Regular cardiac myocyte (primary cell): ENCODE measurements at places on chromosomes 5 and 9. TPM values are rescaled to one million over a fixed set of nuclear protein-coding genes. Genes with fewer than 3 reads are reported as not detected.

The SCGB3A2 gene
- 0.85 TPM in 1 of 2 replicates, not detected in the other for total RNA-seq

The BICD2 gene
- 52.7 and 65.0 TPM in 2 replicates for total RNA-seq

The ADAMTSL2 gene
- total RNA-seq, result 1.2 and 2.8 TPM in 2 replicates

The SLC6A7 gene
- under 0.01 TPM in 2 replicates for total RNA-seq

The CD72 gene
- 0.19 and 0.56 TPM in 2 replicates for total RNA-seq

The NTRK2 gene
- total RNA-seq, result 2.3 and 2.8 TPM in 2 replicates

The TUSC1 gene
- 8.4 and 11.0 TPM in 2 replicates for total RNA-seq

The SOX30 gene
- under 0.01 TPM in 1 of 2 replicates, not detected in the other for total RNA-seq

The IFNA2 gene
- total RNA-seq, result not detected in 2 replicates

The AK3 gene
- 41.4 and 97.5 TPM in 2 replicates for total RNA-seq

The ZNG1C gene
- 16.9 and 18.6 TPM in 2 replicates for total RNA-seq

The SV2C gene
- under 0.01 TPM in 1 of 2 replicates, not detected in the other for total RNA-seq

The MYMK gene
- not detected in 2 replicates for total RNA-seq

The TMEM215 gene
- total RNA-seq, result not detected in 2 replicates

The FOXD4L3 gene
- under 0.01 and 0.28 TPM in 2 replicates for total RNA-seq

The AFAP1L1 gene
- total RNA-seq, result 9.6 TPM in 2 replicates

The OLFML2A gene
- total RNA-seq, result 0.19 and 0.56 TPM in 2 replicates

The MGAT4B gene
- 106 and 125 TPM in 2 replicates for total RNA-seq
